Spinal cord (tissue), 10 donors: ENCODE measurements at places on chromosomes 12 and 14. TPM values are rescaled to one million over a fixed set of nuclear protein-coding genes. Genes with fewer than 3 reads are reported as not detected.
A peak's percentile ranks its signal among the peaks of the same experiment; 100 is the strongest.

GRCh38 chr14:69050240-69051184, 71.4 kb upstream of the ACTN1 start:
- DNase-seq = no peak

- peak; percentile 45 for DNase-seq
These were observed 991.4 kb downstream of the NRXN3 start for GRCh38 chr14:79161571-79161970.

DNA sequence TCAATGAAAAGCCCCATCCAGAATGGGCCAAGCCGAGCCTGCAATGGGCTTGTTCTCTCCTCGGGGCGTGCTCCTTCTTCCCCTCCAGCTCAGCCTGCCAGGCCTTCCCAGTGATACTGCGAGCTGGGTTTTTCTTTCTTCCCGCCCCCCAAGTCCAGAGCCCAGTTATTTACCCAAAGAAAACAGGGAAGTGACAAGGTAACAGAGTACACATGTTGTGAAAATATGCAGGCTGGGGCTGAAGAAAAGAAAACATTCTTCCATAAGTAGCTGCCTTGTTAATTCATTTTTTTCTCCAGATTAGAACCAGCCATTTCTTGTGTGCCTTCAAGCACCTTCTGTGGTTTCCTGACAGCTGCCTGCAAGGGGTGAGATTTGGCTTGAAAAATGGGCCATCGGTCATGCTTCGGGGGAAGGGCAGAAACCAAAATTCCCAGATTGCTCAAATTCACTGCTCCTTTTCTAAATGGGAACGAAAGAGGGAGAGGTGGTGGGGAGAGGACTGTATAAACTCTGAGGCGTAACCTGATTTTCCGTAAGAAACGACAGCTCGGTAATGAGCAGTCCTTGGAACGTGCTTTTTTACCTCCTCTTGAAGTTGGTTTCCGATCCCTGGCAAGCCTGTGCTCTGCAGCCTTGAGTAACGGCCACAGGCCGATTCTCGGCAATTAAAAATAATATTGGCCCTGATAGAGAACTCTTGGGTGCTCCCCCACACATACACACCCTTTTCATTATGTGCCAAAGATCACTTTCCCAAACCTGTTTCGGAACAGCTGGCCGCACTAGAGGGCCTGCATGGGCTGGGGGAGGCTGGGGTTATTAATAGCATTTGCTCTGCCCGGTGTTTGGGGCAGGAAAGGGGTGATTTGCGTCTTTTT, 229.4 kb downstream of the ZFP36L1 start:
- DNase-seq = peak; percentile 40

DNA sequence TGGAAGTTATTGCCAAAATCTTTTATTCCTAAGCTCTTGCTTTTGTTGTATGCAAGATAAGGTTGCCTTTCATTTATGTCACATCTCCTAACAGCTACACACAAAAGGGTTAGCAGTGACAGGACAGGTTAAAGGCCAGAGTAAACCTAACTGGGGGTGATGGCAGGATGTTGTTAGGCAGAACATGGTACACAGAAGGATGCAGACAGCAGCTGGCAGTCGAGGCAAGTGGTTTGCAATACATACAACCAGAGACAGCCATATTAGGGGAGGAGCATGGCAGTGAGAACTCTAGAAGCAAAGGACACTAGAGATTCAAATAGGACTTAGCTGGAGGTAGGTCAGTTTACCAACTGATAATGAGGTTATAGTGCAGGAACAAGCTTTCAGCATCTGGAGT, 2.7 kb upstream of the ABCD2 start:
- DNase-seq = no peak

The LRTM2 gene
- total RNA-seq = 1.4 TPM
